ENCODE measurements at places on chromosomes 2 and 18. TPM values are rescaled to one million over a fixed set of nuclear protein-coding genes. Genes with fewer than 3 reads are reported as not detected.

DNA sequence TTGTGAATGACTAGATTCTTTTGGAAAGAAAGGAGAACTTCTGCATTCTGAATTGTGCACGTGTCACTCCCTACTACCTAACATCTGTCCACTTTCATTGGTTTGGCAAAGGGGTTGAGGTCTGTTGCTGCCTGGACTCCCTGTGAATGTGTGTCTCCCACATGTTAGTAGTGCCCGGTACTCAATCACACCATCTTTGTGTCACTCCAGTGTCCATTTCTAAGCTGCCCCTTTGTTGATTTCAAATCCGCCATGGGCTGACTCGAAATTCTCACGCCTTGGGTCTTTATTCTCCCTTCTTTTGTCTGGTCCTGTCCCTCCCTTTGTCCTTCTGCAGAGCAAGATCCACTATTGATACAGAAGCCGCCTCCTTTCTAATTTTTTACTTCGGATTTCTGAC lies 7.5 kb downstream of the DPYSL5 start:
- DNase-seq: no peak

DNA sequence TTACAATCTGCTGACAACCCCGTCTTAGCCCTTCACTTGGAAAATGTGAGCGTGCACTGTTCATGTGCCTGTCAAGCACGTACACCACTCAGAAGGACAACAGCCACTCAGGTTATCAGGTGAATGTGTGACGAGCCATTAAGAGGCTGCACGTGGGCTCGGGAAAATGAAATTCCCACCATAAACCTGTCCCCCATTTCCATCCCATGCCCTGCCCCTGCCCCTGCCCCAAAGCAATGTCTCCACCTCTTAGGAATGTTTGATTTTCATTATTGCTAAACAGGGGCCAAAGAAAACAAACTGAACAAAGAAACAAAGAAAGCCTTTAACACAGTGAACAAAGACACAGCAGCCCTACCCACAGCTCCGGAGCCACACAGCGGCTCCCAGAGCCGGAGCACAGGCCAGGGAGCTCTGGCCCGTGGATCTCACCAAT lies 90.5 kb downstream of the TMEM18 start:
- no peak for DNase-seq

GRCh38 chr2:46337208-46337994 lies 40.2 kb downstream of the EPAS1 start:
- peak; percentile 30 for DNase-seq

GRCh38 chr18:58495634-58496033 lies 133.3 kb downstream of the ALPK2 start:
- DNase-seq: no peak

DNA sequence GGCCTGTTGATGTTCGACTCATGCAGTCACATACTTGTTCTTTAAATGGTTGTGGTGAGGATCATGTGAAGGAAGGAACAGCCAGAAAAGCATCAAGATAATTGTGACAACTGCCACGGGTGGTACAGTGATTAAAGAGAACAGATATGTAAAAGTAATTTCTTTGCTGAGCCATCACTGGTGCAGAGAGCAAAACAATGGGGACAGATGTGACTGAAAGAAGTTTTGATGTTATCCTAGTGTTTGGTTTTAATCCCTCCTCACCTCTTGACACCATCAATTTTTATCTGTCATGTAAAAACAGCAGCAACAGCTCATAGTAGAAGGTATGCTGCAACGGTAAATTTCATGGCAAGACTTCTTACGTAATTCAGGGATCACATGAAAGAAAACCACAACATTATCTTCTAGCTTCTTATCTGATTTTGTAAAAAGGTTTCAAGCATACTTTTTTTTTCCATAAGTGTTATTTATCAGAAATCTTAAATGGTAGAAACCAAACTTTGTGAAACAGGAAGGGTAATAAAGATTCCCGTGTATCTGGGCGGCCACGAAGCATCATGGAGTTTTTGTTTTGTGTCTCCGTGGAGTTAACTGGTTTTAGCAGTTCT lies 65.2 kb downstream of the PLCL1 start:
- DNase-seq: no peak

DNA sequence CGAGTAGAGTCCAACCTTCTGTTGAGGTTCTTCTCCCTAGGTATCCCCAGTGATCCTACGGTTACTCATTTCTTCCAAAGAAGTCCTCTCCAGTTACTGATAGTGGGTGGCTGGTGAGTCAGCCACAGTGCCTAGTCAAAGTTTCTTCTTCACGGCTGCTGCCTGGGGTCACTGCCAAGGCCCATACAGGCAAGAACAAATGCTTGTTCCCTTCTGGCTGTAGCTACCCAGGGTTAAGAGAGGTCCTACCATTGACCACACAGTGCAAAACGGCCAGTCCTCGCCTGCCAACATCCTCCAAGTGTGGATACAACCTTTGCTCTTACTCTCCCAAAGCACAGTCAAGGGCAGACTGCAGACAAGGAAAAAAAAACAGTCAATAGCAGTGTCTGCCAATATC lies 2.9 kb upstream of the PTPN4 start:
- peak; percentile 28 for DNase-seq

GRCh38 chr2:65076345-65076710 lies 20.1 kb downstream of the CEP68 start:
- DNase-seq: no peak

DNA sequence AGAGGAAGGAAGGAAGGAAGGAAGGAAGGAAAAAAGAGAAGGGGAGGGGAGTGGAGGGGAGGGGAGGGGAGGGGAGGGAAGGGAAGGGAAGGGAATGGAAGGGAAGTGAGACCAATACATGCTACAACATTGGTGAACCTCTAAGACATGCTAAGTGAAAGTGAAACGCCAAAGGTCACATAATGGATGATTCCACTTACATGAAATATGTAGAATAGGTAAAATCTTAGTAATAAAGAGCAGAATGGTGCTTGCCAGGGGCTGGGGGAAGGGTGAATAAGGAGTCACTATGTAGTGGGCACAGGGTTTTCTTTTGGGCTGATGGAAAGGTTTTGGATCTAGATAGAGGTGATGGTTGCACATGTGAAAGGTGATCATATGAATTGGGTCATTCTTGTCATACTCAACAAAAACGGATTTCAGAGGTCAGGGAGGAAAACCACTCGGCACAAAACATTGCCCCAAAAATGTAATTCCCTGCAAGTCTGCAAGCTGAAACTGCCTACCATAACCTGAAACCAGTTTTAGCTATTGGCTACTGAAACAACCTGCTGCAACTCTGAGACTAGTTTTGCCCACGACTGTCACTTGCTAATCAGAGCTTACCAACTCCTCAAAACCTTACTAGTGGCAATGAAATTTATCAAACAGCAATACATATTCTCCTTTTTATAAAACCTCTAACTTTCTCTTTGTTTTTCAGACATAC lies 59.2 kb downstream of the CCDC141 start:
- no peak for DNase-seq

DNA sequence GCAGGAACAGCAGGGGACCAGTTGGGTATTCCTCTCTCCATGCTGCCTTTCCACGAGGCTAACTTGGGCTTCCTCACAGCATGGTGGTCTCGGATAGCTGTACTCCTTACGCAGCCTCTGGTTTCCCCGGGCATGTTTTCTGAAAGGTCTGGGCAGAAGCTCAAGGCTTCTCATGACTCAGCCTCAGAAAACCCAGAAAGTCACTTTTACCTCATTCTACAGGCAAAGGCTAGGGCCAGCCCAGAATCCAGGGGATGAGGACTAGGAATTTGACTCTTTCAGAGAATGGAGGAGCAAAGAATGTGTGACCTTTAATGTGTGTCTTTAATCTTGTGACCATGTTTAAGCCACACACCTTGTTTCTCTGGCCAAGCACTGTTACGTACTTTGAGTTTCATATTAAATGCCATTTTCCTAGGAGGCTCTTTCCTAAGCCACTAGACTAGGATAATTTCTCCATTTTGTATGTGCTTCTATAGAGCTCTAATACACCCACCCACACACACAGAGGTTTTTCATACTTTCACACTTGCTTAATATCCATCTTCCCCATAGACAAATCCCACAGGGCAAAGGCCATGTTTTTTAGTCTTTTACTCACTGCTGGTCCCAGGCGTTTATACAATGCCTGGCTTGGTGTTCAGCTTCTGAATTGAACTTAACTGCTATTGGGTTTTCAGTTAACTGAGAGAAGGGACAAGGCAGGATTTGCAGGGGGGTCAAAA lies 77.3 kb downstream of the LONRF2 start:
- DNase-seq: no peak

DNA sequence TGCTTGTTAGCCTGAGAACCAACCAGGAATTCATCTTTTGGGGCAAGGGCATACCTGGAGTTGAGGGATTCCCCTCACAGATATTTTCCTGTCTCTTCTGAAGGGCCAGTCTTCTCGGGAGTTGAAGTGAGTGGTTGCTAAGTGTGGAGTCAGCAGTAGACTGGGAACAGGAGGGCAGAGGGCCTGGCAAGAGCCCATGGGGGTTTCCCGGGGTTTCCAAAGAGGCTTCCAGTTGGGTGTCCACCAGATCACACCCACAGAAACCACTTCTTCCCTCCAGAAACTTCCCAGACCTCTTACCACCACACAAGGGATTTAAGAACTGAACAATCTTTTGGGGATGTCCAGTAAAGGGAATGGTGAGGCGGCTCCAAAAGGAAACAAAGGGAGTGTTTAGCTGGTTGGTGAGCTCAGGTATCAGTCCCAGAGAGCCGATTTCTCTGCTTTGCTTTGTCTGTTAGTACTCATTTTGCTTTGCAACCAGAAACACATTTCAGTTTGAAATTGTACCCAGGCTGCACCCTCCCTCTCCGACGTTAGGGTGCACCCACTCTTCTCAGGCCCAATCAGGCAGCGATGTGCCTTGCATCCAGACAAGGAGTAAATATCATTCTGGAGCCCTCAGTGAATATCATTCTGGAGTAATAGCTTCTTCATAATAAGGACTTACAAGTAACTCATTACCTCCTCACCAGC lies 47.5 kb upstream of the SPATS2L start:
- no peak for DNase-seq

DNA sequence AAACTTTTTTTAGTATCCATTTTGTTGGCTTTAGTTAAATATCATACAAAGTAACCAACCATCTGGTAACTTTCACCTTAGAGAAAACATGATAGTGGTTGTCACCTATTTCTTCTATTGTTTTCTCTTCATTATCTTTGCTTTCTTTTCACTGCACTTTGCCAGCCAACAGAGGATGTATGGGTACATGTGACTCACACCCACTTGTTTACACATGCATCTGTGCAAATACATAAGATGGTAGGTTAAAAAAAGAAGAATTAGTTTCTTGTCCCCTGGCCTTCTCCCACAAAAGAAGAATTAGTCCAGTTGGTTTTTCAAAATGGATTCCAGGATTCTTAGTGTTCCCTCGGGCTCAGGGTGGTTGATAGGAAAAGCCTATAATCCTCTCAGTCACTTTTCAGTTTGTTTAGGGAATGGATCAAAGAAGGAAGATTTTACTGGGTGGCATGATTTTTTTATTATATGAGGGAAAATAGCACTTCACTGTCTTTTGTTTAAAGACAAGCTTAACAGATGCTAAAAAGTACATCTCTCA lies 46.6 kb downstream of the CDK15 start:
- DNase-seq: no peak

- no peak for DNase-seq
These were observed 210.6 kb downstream of the ZNF521 start for GRCh38 chr18:25141399-25141798.

GRCh38 chr2:14256890-14257289 lies 375.6 kb upstream of the LRATD1 start:
- DNase-seq: no peak

- no peak for DNase-seq
These were observed 515.1 kb downstream of the STK39 start for GRCh38 chr2:167732326-167732725.

DNA sequence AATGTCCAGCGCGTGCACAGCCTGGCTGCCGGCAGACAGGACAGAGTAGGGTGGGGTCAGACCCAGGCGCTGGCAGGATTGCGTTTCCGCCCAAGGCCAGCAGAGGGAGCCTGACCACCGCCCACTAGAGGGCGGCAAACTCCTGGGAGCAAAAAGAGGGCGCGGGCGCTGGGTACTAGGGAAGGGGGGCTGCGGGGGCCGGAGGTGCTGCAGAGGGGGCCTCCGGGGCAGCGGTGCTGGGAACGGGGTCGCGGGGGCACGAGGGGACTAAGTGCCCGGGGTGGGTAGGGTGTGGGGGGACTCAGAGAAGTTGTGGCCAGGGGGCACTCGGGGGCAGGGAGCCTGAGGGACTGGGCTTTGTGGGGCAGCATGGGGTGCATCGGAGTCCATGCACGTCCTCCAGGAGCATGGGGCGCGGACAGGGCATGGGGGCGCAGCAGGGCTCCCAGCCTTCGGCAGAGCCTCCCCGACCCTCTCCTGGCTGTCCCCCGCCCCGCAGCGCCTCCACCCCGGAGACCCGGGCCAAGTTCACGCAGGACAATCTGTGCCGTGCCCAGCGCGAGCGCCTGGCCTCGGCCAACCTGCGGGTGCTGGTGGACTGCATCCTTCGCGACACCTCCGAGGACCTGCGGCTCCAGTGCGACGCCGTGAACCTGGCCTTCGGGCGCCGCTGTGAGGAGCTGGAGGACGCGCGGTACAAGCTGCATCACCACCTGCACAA lies 3.2 kb downstream of the TEKT4 start:
- DNase-seq: no peak

- no peak for DNase-seq
These were observed 21.6 kb downstream of the SMAD7 start for GRCh38 chr18:48929212-48929612.

- peak; percentile 99 for DNase-seq
These were observed at the start of gene CHMP1B for GRCh38 chr18:11851146-11851805. CHMP1B (plus strand) TSS chr18:11851413; CDS start chr18:11851512, 99 bp downstream.

- DNase-seq: no peak
These were observed 1040.3 kb downstream of the TSN start for GRCh38 chr2:122795763-122796162.

DNA sequence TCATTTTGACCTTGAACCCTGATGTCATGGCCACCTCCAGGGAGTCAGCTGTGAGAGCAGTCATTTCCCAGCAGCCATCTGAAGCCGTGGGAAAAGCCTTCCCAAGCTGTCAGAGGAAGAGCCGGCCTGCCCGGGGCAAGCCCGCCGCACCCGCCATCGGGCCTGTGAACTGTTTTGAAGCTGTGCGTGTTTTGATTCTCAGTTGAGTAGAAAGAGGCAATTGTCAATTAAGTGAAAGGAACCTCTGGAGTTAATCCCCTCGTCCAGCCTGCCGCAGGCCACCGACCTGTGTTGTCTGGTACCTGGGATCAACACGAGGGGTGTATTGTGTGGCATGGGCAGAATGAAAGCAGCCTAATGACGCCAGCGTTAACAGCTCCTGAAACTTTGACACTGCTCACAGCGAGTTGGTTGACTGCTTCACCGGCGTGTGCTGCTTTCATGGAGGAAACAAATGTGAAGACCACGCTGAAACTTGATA lies 318.4 kb downstream of the AGAP1 start:
- DNase-seq: peak; percentile 17

DNA sequence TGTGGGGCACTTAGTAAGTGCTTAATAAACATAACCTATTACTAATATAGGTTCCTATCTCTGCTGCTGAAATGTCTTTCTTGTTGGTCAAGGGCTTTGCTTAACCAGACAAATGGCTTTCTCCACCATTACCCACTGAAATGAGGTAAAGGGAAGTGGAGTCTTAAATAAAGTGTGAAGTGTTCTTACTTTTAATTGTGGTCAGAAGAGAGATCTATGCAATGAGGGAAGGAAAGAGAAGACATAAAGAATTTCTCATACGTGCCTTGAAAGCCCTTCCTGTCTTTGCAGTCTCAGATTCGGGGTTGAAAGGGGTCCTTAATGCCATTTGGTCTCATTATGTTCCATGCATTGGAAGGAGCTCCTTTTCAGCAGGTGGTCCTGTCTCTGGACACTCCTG lies 6.9 kb upstream of the CXCR4 start:
- DNase-seq: no peak

PAIP2B gene
- 3.7 TPM for polyA plus RNA-seq

GNLY gene
- polyA plus RNA-seq: 0.64 TPM

HOXD4 gene
- polyA plus RNA-seq: 8.1 TPM

STK11IP gene
- 21.0 TPM for polyA plus RNA-seq

PTPRN gene
- polyA plus RNA-seq: 1.0 TPM

RNF149 gene
- polyA plus RNA-seq: 25.1 TPM
